Non-pigmented ciliary epithelial cell (primary cell): ENCODE measurements at places on chromosomes 4 and X.

- no peak for DNase-seq
These were observed 1.8 kb downstream of the ATP11C start for GRCh38 chrX:139930916-139931645.

DNA sequence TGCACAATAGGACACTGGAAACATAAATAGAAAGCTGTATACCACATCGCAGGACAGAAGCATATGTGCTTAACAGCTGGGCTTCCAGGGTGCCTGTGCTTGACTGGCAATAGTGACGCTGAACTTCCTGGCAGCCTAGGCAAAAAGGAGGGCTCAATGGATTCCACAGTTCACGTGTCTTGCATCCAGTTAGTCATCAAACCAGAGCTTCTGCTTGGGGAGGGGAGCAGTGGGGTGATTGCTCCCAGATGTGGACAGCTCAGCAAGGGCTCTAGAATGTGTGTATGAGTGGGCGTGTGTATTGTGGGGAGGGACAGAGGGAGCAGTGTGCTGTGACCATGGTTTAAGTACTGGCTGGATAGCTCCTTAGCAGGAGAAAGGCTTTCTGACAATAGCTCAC is 2.3 kb downstream of the PRRG3 start:
- peak; percentile 10 for DNase-seq

DNA sequence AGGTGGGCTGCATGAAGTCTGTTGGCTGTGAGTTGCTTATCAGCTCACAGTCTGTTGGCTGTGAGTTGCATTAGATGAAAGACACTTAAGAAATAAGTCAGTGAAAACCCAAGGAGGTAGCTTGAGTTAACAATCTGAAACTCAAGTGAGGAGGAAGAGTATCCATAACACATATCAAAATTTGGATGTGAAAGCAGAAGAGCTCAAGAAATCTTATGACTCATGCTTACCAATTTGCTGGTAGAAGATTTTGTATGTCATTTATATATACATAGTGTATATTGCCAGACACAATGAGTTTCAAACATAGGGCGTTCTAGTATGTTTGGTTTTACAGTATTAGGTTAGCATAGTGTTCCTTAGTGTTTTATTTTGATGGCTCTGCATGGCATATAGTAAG is 107.4 kb downstream of the DDIT4L start:
- DNase-seq, result no peak

DNA sequence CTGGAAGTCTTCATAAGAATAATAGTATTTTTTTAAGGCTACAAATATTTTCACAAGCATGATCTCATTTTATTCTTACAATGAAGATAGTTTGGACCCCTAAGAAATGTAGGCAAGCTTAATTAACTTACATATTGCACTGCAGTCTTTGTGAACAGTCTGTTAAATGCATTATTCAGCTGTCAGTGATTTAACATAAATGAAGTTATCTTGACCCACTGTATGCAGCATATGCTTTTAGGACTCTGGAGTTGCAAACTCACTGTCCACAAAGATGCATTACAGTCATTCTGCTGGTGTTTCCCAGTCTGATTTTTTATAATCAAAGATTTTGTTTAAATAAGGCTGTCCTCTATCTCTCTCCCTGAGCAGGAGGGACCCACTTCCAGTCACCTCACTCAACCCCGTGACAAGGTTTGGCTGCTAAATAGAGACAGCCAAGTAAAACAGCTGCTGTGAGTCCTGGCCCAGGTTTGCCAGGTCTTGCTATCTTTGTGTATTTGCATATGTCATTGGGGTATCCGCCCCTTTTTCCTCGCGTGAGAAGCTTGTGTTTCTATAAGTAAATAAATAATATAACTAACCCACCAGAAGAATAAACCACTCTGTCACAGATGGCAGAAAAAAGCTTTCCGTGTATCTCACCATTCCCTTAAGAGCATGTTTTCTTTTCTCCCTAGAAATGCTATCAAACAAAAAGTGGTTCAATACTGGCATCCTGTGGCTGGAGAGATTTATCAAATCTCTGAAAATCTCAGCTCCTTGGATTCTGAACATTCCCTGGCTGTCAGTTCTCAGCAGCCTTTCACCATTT is 67.0 kb downstream of the SLC7A11 start:
- DNase-seq, result no peak

DNA sequence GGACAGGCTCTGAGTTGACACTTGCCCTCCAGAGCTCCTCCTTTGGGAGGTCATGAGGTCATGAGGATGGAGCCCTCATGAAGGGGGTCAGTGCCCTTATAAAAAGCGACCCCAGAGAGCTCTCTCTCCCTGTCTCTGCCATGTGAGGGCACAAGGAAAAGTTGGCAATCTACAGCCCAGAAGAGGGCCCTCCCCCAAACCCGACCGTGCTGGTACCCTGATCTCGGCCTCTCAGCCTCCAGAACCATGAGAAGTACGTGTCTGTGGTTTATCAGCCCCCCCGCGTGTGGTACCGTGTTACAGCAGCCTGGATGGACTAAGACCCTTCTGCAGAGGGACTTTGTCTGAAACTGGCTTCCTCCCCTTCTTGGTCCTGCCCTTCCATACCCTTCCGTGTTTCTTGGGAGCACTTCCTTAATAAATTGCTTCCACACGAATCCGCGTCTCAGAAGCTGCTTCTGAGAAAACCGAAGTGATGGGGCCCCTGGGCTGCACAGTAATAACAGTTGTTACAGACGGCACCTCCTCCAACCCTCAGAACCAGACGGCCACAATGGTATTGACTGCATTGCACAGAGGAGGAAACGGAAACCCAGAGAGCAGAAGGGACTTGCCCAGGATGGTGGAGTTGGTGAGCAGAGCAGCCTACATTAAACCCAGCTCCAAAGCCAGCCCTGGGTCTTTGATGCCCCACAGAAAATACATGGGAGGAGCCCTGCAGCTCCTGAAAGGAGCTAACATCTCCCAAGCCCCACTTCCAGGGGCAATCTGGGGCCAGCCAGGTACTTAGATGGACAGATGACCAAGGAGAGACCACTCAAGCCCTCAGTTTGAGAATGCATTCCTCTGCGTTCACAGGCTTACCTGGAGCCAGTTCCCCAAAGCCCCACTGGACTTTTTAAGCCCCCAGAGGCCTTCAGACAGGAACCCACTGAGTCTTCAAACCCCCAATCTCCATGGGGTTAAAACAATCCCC is 242.7 kb downstream of the BCOR start:
- DNase-seq, result no peak

DNA sequence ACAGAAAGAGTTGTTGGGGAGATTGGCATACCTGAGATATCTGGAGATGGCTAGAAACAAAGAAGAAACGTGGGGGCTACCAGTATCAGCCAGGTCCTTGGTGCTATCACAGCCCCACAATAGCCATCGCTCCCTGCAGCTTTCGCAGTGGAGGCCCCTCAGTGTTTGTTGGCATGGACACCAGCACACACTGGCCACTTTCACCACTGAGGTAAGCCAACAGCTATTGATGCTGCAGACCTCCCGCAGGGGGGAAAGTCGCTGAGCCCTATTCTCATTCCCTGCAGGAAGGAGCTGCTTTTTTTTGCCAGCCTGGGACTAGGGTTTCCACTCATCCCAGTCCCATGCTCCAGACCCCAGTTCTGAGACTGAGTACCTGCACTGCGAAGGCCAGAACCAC is 879.2 kb upstream of the IGFBP7 start:
- no peak for DNase-seq

- DNase-seq, result no peak
These were observed 59.4 kb downstream of the POLR2B start for GRCh38 chr4:57037982-57038604.

DNA sequence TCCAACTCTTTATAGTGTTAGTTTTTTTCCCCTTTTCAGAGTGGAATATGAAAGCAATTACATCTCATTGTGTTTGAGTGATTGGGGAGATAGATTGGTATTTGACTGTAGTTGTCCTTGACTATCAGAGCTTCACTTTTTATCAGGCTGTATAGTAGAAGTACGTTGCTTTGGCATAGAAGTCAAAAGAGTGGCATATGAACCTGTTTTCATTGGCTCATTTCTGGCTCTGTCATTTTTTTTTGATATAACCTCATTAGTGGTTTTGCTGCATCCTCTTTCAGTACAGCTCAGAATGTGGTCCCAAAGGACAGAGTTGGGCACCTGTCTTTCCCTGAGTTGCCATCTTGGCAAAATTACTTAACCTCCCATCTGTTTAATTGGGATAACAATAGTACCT is 1.4 kb downstream of the TMA16 start:
- DNase-seq, result no peak

GRCh38 chrX:70208479-70208878 is 26.0 kb upstream of the AWAT1 start:
- DNase-seq, result no peak
